Stimulated activated CD4-positive, alpha-beta T cell treated with anti-CD3 and anti-CD28 coated beads, Interleukin-15, amount 100 ng/mL, for 24 hours (primary cell): ENCODE measurements at places on chromosomes 5 and 9.

- no peak for DNase-seq
Observed at GRCh38 chr5:171412186-171412585, 7.3 kb upstream of the FGF18 start.

- DNase-seq = no peak
Observed at GRCh38 chr5:61254969-61255555, 77.0 kb upstream of the ZSWIM6 start.

- no peak for DNase-seq
Observed at GRCh38 chr9:33645706-33646105, 121.7 kb downstream of the ANKRD18B start.

GRCh38 chr9:22512495-22512894 lies 65.9 kb downstream of the DMRTA1 start:
- DNase-seq = no peak

DNA sequence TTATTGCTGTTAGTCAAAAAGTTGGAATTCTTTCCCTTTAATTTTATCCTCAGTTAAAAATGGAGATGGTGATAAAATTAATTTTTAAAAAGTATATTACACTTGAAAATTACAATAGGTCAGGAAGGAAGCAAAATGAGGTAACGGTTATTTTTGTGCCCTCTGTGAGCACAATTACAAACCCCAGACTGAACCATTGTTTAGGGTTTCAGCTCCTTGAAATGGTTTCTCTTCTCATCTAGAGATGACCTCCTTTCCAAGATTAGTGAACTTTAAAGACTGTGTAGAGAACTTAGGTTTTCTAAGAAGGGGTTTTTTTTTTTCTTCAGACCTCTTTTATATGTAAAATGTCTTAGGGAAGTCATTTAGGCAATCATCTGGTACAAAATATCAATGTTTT lies 126.2 kb upstream of the CHD1 start:
- no peak for DNase-seq

- no peak for DNase-seq
Observed at GRCh38 chr5:173330338-173331206, 2.4 kb upstream of the STC2 start.

- no peak for DNase-seq
Observed at GRCh38 chr5:66628561-66628960, 32.4 kb downstream of the MAST4 start.

DNA sequence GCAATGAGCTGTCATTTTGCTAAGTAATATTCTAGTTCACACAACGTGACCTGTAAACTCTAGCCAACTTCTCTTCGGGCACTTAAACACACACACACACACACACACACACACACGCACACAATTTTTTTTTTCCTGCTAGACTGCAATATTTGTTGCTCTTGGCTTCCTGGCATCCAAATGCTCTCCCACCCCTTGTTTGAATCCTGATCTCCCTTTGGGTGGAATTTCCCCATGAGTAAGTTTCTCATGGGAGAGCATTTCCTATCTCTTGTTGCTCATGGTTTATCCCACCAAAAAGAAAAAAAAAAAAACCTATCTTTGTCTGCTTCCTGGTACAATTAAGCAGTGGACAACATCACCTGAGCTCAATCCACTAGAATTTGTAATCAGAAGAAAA lies 54.7 kb upstream of the TSLP start:
- DNase-seq = no peak

GRCh38 chr5:98905857-98906688 lies 22.7 kb downstream of the CHD1 start:
- no peak for DNase-seq
